ENCODE measurements at places on chromosomes 16 and 17.

DNA sequence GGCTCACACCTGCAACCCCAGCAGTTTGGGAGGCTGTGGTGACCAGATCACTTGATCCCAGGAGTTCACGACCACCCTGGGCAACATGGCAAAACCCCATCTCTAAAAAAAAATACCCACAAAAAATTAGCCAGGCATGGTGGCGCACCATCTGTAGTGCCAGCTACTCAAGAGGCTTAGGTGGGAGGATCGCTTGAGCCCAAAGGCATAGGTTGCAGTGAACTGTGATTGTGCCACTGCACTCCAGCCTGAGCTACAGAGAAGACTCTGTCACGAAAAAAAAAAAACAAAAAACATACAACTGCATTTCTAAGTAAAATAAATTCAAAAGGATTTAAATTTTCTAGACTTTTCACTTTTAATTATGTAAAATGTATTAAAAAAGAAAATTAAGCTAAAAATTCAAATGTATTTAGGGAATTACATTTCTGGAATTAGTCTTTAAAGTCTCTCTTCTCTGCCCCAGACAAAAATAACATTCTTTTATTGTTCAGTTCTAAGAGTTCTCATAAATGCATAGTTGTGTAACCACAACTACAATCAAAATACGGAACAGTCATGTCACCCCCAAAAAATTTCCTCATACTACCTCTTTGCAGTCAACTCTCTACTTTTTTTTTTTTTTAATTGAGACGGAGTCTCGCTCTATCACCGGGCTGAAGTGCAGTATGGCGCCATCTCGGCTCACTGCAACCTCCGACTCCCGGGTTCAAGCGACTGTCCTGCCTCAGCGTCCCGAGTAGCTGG is 14.1 kb downstream of the FAM222B start:
- DNase-seq = no peak

- no peak for DNase-seq
Measured at GRCh38 chr17:60188759-60189158, 39.0 kb downstream of the CA4 start.

GRCh38 chr16:17327664-17328335 is 143.0 kb downstream of the XYLT1 start:
- no peak for DNase-seq

- DNase-seq = no peak
Measured at GRCh38 chr16:27290562-27290961, 22.0 kb upstream of the NSMCE1 start.

DNA sequence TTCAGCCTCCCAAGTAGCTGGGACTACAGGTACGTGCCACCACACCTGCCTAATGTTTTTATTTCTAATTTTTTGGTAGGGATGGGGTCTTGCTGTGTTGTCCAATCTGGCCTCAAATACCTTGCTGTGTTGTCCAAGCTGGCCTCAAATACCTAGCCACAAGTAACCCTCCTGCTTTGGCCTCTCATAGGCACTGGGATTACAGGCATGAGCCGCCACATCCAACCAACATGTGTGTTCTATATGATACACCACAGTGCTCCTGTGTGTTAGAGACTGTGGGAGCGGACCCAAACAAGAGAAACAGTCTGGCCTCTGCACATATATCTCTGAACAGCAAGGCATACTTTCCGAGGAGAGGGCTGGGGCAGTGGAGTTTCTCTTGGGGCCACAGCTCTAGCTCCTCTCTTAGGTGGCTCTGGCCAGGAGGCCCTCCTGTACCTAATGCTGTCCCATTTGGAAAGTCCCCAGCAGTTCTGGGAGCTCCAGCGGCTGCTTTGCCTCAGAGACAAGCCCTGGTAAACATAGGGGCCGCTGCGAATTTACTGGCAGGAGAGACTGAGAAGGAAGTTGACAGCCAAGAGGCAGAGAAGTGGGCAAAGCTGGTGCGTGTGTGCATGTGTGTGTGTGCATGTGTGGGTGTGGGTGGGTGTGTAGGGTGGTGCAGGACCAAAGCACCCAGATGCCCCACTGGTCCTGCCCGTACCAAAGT is 95.0 kb downstream of the RAB11FIP4 start:
- no peak for DNase-seq

DNA sequence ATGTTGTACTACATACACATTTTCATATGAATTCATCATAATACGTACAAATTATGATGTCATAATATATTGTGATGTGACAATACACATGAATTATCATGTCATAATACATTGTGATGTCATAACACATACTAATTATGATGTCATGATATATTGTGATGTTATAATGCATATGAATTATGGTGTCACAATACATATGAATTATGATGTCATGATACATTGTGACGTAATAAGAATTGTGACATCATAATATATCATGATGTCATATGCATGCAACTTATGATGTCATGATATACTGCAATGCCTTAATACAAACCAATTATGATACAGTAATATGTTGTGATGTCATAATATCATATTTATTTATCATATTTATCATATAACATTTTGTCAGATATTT is 2074.3 kb downstream of the TP53TG3F start:
- DNase-seq = no peak

DNA sequence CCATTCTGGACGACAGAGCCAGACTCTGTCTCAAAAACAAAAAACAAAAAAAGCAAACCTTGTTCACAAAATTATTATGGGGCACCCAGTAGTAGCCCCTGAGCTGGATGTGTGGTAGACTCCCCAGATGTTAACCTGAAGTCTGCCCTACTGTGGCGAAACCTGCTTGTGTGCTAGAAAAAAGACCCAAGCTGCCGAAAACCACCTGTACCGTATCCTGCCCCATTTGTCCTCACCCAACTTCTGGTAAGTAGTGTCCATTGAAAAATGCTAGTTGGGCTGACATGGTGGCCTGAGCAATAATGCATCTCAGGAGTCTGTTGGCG is 9.1 kb downstream of the RMI2 start:
- no peak for DNase-seq

GRCh38 chr16:86353148-86353547 is 157.2 kb upstream of the FOXF1 start:
- no peak for DNase-seq

GRCh38 chr16:27428026-27428785 is 26.2 kb downstream of the IL21R start:
- no peak for DNase-seq

- DNase-seq = no peak
Measured at GRCh38 chr16:89489898-89490438, 393 bp downstream of the ANKRD11 start.

GRCh38 chr16:17328932-17329331 is 141.8 kb downstream of the XYLT1 start:
- no peak for DNase-seq

DNA sequence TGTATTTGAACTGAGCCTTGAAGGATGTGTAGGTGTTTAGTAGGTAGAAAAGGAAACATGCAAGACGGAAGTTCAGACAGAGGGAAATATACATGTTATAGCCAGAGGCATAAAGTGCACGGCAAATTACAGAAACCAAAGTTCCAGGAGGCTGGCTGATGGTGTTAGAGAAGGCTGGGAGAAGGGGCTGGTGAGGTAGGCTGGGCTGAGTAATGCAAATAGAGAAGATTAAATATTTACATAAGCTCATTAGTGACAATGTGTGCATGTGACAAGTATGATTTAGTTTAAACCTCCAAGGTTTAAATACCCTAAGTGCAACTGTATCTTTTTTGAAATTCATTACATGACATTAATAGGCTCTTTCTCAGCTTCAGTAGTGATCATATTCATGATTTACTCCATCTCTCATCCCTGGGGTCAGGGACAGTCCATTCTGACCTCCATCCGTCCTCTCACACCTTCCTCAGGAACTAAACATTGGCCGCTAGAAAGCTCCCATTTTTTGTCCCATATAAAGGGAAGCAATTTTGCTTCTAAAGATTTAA is 399.8 kb upstream of the SALL1 start:
- DNase-seq = no peak

- no peak for DNase-seq
Measured at GRCh38 chr16:48555597-48556242, 54.3 kb downstream of the N4BP1 start.

DNA sequence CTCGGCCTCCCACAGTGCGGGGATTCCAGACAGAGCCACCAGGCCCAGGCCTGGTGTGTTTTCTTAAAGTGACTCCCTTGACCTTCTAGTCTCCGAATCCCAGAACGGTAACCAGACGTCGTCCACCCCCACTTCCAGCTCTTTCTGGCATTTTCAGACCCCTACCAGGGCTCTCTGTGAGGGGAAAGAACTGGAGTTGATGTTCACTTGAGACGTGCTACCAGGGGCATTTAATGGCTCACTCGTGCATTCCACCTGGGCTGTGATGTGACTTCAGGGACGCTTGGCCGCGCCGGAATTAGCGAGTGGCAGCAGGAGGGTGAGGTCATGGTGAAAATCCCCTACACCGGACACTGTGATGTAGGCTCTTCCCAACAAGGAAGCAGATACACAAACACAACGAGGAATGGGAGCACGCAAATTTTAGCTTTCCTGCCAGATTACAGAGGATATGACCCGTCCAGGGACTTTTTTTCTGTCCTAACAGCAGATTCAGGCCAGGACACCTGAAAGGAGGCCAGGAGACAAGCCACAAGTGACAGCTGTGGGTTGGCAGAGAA is 1.1 kb upstream of the GNA13 start:
- no peak for DNase-seq

DNA sequence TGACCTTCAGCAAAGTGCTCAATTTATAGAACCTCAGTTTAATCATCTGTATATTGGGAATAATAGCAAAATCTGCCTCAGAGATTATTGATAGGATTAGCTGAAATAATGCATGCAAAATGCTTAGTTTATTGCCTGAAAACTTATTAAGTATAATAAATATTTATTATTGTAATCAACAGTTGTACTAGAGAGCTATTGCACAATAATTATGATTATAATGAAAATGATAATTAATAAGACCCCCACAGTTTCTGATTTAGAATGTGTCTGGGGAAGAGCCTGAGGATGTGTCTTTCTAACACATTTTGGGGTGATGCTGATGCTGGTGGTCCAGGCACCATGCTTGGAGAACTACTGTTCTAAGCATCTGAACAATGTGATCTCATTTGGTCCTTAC is 419.6 kb downstream of the NPIPA7 start:
- no peak for DNase-seq

GRCh38 chr16:63613701-63614100 is 1508.2 kb downstream of the CDH11 start:
- DNase-seq = no peak

GRCh38 chr17:51439395-51440229 is 179.3 kb downstream of the UTP18 start:
- no peak for DNase-seq

- DNase-seq = no peak
Measured at GRCh38 chr17:35089586-35090296, 26.2 kb upstream of the RFFL start.

GRCh38 chr17:80968602-80969029 is 23.0 kb upstream of the CHMP6 start:
- DNase-seq = no peak

DNA sequence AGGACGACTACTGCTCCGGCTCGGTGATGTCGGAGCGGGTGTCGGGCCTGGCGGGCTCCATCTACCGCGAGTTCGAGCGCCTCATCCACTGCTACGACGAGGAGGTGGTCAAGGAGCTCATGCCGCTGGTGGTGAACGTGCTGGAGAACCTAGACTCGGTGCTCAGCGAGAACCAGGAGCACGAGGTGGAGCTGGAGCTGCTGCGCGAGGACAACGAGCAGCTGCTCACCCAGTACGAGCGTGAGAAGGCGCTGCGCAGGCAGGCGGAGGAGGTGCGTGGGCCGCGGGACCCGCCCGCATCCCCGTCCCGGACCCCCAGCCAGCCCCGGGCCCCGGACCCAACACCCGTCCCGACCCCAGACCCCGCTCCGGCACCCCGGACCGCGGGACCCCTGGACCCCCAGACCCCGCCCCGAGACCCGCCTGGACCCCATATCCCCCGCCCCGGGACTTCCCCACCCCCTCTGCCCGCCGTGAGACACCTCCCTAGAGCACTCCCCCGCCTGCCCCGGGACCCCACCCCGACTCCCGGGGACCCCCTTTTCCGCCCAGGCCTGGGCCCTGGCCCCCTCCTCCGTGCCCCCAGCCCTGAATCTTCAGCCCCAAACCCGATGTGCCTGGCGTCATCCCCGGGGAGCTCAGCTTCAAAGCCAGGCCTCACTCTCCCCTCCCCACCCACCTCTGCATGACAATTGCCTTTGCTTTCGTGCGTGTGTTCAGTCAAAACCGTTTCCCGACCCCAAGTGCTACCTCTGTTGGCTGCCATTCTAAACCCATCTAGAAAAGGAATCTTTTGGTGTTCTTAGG is 594 bp downstream of the MAPK8IP3 start:
- peak; percentile 11 for DNase-seq

DNA sequence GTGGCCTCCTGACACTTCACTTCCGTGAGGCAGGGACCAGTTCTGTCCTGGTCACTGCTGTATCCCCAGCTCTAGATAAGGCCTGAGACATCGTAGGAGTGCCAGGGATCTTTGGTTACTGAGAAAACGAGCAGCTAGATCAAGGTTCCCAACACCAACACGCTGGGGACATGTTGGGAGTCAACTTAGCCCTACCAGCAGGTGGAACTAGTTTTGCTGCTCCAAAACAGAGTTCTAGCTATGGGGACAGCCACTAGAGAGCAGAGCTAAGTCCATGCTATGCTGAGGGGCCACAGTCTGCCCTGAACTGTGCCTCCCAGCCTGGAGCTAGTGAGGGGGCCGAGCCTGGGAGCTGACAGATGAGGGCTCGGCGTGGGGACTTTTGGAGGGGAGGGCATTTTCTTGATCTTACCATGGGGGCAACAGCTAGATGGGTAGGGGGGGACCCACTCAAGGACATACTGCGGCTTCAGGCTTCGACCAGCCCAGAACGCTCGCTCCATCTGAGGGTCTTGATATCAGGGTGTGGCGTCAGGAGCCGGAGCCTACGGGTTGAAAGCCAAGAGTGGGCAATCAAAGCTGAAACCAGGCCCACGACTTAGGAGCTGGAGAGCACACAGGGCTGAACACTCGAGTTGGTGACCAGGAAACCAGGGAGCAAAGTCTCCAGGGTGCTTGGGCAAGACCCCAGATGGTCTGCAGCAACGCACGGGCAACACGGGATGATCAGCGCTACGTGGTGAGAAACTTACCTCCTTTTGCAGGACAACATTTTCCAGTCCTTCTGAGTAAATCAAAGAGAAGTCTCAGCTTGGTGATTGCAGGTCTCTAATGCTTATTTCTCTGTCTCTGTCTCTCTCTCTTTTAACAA is 13.4 kb downstream of the SNX20 start:
- DNase-seq = no peak

DNA sequence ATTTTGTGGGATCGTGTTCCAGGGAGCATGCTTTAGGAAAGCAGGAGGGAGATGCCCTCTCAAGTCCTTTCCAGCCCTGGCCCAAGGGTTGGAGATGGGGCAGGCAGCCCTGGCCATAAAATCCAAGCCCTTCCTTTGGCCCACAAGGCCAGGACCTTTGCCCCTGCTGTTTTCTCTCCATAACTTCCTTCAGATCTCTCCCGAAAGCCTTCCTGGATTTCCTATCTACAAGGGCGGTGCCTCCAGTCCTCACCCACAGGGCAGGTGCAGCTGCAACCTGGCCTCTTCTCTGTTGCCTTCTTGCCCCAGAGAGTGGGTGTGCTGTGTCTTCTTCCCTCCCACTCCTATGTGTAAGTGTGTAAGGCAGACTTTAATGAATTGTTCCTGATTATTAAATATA is 8.5 kb upstream of the PDP2 start:
- no peak for DNase-seq

All from stimulated activated CD4-positive, alpha-beta T cell treated with anti-CD3 and anti-CD28 coated beads, Interleukin-12 subunit alpha, Interleukin-12 subunit beta, amount 100 ng/mL, for 24 hours (primary cell).